ENCODE measurements at places on chromosomes 2 and 18. TPM values are rescaled to one million over a fixed set of nuclear protein-coding genes. Genes with fewer than 3 reads are reported as not detected.

Gene LYPD6B
- total RNA-seq: 10.1 TPM

Gene ADAM17
- total RNA-seq: 33.4 TPM

- no peak for DNase-seq
Observed at GRCh38 chr2:58516695-58517094, 275.6 kb upstream of the FANCL start.

DNA sequence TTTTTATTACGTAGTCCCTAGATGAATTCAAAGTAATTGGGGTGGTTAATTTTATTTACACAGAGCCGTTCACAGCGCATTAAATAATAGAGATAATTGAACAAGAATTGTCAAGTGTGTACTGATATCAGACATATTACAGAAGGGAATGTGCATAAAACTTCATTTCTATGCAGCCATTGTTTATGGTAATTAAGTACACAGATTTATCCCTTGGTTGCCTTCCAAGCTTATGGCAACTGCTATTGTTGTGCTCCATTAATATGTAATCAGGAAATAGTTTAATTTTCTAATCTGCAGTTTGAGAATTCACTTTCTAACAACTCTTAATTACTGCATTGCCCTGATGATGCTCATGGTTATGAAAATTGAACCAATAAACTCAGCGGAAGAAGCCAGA is 47.3 kb upstream of the OTX1 start:
- no peak for DNase-seq

DNA sequence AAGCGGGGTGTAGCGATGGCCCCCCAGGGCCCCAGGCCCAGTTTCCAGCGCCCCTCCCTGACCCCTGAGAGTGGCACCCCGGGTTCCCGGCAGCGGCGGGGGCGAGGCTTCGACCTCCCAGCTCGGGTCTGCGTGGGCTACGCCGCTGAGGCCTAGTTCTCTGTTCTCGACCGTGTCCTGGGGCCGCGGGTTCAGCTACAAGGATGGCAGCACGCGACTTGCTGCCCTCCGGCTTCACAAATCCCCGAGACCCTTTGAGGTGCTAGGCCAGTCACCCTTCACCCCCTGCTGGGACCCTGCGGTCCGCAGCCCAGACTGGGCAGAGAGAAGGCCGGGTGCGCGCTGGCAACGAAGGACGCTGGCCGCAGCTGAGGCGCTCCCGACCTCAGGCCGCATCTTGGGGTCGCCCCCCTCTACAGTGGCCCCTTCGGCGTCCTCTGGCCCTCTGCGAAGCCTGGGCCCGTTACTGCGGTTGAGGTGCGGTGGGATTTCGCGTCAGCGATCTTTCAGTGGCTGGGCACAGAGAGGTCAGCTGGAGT is 1.2 kb downstream of the OTX1 start:
- no peak for DNase-seq

DNA sequence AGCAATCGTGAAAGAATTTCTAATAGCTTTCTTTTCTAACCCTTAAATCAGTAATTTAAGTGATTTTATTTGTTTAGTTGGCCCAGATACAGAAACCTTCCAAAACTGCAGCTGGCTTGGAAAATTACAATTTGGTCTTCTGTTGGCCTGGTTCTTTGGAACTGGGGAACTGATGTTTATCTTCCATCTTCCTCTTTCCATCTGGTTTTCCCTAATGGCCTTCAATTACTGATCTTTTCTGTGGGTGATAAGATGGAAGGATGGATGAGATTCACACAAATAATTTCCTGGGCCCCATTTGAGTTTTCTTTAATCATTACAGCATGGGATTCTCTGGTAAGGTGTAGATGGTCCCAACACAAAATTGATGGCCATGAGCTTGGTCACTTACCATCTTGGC is 106.5 kb upstream of the CHRNA1 start:
- no peak for DNase-seq

- DNase-seq: no peak
Observed at GRCh38 chr2:205010196-205010595, 464.9 kb downstream of the PARD3B start.

DNA sequence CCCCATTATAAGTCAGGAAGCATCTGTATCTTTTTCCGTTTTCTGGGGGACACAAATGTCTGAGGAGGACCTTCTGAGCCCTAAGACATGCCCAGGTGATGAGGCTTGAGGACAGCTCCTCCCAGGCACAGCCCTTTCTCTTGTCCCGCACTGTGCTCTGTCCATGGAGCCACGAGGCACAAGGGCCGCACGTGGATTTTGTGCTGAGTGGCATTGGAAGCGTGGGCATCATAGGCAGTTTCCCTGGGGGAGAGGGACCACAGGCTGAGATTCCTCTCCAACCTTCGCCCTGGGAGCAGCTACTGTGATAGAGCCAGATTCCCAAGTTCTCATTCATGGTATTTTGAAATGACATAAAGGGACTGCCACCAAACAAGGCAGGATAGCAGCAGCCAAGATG is 139.9 kb downstream of the SH3RF3 start:
- DNase-seq: no peak

DNA sequence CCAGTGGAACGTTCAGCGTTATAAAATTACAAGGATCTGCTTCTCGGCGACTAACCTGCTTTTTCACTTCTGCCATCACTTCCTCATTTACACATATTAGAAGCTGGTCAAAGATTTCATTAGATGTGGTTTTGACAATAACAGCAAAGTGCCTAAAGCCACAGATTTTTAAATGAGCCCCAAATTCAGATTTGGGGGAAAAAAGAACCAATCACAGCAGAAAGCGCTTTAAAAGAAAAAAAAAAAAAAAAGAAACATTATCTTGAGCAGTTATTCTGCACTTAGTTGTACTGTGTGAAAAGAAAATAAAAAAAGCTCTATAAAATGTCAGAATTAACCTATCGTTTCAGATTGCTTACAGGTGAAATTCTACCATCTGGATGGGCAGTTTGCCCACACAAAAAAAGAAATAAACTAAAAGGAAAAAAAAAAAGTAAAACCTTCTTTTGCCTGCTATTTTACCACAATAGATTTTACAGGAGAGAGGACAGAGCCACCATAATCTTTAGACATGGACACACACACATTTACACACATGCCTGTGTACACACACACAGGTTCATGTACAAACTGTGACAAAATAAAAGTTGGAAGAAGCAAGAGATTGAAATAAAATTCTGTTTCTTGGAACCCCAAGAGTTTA is 167.2 kb downstream of the TCF4 start:
- no peak for DNase-seq

GRCh38 chr2:46135228-46135855 is 161.9 kb upstream of the EPAS1 start:
- no peak for DNase-seq

DNA sequence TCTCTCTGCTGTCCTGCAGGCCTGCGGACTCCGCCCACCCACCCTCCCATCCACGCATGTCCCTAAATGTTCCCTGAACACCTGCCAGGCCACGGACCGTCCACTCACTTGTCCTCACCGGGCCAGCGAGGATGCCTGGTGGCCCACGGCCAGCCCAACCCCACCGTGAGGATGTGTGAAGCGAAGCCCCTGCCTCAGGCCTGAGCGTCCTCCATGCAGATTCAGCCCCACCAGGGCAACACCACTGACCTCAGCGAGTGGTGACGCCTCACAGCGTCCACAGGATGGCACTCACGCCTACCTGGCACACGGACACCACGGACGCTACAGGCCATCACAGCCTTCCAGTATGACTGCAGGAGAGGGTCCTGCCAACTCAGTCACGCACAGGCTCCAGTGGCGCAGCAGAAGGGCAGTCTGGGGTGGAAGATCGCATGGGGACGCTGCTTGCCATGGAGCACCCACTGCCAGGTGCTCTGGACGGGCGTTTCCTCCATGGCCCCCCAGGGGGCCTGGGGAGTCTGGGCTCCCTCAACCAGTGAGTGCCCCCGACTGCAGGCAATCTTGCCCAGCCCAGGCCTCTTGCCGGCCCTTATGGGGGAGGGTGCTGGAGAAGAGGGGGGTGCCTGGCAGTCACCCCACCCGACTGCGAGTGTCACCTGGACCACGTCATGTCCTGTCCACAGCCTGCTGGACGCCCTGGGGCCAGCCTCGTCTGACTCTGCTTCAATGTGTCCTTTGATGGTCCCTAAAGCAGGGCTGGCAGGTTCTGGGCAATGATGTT is 25.4 kb downstream of the HDAC4 start:
- DNase-seq: no peak

DNA sequence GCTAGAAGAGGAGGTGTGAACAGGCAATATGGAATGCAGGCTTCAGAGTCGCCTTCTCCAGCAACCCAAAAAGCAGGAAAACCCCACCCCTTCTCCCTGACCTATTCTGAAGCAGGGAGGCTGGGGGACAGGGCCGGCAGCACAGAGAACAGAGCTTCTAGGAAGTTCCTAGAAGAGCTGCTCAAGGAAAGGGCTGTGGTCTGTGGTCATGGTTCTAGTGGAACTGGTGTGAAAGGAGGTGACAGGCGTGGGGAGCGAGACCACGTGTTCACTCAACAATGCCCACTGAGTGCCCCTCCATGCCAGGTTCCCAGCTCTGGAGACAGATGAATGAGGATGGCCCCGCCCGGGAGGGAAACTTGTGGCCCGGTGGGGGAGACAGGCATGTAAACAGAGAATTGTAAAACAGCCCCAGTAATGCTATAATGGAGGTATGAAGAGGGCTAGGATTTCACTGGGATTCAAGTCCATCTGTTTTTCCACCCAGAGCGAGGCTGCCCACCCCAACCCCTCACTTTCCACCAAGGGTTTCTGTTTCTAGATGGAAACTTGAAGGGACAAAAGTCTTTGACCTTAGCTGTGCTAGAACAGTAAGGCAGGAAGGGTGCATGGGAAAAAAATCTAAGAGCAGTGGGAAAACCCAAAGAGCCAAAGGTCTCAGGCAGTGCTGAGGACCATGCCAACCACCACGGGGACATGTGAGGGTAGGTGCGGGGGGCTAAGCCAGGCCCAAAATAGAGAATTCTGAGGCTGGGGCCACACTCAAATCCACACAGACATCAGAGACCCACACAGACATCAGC is 71.8 kb downstream of the TNS1 start:
- DNase-seq: no peak
